ENCODE measurements at places on chromosomes 5 and 9. TPM values are rescaled to one million over a fixed set of nuclear protein-coding genes. Genes with fewer than 3 reads are reported as not detected.

- no peak for DNase-seq
Observed at GRCh38 chr9:133237035-133237731, 28.1 kb upstream of the OBP2B start.

GRCh38 chr9:3646226-3646625 is 120.4 kb upstream of the RFX3 start:
- no peak for DNase-seq

- DNase-seq: no peak
Observed at GRCh38 chr5:38420246-38420645, 136.2 kb downstream of the LIFR start.

- no peak for DNase-seq
Observed at GRCh38 chr5:151612689-151613427, 21.7 kb upstream of the FAT2 start.

The SLC6A7 gene
- total RNA-seq: not detected

The ENTPD8 gene
- not detected for total RNA-seq

The LCN12 gene
- 4.5 TPM for total RNA-seq

Data from left lung (tissue), 14 donors.